ENCODE measurements at places on chromosomes 2 and 18.

DNA sequence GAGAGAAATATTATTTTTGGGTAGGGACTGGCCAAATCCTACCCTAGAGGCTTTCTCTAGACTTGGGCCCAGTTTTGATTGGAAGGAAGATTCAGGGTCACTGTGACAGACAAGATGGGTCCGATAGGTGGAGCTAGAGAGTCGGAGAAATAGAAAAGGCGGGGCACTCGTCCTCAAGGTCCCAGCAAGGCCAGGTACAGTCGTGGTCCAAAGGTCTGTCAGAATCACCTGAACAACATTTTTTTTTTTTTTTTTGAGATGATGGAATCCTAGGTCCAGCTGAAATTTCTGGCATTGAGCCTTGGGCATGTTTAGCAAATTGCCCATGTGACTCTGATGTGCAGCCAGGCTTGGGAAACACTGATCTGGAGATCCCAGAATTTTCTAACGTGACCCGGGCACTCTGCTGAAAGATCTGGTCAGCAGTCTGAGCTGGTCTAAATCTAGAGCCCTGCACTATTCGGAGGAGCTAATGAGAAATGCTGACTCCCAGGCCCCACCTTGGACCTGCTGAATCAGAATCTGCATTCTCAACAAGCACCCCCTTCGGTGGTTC is 23.0 kb upstream of the NTSR2 start:
- peak; percentile 68 for DNase-seq

DNA sequence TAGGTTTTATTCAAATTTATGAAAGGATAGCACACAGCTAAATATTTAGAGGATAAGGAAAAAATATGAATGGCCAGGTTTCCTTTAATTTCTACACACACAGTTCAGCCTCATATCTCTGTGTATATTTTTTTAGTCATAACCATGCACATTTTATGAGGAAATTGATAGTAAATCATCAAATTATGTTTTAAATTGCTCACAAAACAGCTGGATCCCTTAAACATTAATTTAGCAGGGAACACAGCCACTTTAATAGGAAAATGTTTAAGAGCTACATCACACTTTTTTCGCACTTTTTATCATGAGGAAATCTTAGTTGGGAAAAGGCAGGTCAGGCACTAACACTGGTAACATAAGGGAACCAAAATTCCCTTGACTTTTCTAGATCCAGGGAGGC is 65.4 kb downstream of the PDE1A start:
- DNase-seq = no peak

DNA sequence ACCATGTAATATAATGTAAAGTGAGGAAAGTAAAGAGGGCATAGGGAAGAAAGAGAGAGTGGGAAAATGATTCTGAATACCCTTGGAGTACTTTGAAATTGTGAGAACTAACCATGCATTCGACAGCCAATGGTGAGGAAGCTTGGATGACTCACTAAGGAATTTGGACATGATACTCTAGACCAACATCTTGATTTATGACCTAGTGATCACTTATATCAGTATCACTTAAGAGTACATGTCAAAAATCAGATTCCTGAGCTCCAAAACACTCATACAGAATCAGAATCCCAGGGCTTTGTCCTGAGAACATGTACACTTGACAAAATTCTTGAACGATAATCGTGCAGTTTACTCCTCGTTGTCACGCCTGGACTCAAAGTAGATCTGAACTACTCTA is 1899.8 kb upstream of the PIK3C3 start:
- DNase-seq = no peak

DNA sequence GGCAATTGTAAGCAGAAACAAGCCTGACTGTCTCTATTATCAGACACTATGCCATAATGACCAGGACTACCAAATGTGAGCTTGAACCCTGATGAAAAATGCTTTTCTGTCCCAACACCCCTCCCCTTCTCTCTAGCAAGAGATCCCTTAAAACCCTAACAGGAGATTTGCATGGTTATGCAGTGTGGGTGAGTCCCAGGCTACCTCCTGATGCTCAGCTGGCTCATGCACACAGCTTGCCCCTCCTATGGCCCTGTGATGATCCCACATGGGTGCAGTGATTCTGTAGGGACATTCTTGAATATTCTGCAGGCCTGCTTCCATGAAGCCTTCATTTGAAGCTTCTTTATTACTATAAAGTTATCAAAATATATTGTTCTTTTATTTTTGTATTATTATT is 357.4 kb downstream of the AKAIN1 start:
- no peak for DNase-seq

DNA sequence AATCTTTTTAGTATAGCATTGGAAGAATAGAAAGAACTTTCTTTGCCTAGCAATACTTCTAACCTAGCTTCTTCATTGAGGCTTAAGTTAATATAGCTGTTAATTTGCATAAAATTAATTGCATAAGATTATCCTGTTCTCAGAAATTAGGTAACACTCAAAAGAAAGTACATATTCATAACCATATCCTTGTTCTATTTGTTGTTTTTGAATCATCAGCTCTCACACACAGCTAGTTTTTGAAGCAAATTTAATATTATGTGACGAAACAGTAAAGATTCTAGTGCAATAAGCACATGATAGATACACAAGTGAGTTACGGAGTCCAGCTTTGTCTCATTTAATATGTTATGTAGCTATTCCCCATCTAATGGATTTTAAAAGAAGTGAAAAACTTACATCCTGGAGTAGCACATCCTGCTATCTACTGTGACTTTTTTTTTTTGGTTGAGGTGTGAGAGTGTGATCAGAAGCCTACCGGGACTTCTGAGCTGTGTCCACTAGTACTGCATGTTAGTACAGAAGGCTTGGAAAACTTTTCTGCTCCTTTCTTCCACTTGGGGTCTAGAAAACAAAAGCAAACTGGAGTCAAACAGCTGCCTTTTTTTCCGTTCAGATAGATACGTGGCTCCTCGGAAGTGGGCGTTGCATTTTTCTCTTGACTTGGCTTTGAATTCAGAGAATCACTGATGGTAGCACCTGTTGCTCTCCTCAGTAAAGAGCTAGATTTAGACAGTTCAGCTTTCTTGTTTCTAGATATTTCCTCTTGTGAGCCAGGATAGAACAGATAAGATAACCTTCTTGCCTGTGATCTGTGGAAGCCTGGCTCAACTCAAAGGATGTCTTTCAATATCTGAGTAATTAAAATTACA is 27.2 kb downstream of the KDM3A start:
- no peak for DNase-seq

DNA sequence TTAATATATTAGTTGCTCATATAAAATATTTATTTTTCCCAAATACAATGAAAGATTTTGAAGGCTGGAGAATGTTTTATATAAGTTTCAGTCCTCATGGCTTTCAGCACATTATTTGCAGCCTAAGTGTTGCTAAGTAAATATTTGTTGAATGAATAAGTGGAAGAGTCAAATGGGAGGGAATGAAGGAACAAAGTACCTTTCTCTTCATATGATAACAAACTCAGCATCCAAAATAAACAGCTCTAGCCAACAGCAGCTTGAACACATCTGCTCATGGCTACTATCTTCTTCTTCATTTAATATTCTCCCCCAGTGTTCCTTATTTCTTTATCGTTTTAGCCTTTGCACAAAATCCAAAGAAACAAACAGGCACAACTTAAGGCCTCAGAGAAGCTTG is 385.2 kb upstream of the PIK3C3 start:
- no peak for DNase-seq

DNA sequence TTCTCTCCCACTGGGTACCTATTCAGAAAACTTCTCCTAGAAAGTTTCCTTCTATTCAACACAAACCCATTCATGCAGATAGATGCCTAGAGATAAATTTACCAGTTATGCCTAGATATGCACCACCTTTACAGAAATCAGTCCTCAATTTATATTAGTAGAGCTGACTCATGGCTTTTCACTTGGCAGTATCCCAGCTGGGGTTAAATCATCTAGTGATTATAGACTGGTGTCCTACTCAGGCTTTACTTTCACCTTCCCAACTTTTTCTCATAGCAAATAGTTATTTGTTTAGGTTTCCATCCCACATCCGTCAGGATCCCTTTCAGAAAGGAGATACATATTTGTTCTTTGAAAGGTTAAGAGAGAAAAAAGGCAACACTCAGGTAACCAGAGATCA is 124.5 kb downstream of the AQP4 start:
- DNase-seq = no peak

GRCh38 chr2:29520001-29520400 is 401.4 kb downstream of the ALK start:
- no peak for DNase-seq

DNA sequence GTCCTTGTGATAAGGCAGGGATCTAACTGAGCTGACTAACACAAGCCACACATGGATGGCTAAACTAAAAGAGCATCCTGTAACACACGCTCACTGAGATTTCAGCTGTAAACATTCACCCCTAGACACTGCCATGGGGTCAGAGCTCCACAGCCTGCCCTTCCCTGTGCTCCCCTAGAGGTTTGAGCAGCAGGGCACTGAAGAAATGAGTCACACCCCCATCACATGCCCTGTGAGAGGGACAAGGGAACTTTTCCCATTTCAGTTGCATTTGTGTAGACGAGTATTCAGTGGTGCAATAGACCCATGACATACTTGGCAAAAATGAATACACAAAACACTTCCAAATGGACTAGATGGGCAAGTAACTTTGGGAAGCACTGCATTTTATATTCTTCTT is 402.4 kb upstream of the LRRTM1 start:
- DNase-seq = no peak

DNA sequence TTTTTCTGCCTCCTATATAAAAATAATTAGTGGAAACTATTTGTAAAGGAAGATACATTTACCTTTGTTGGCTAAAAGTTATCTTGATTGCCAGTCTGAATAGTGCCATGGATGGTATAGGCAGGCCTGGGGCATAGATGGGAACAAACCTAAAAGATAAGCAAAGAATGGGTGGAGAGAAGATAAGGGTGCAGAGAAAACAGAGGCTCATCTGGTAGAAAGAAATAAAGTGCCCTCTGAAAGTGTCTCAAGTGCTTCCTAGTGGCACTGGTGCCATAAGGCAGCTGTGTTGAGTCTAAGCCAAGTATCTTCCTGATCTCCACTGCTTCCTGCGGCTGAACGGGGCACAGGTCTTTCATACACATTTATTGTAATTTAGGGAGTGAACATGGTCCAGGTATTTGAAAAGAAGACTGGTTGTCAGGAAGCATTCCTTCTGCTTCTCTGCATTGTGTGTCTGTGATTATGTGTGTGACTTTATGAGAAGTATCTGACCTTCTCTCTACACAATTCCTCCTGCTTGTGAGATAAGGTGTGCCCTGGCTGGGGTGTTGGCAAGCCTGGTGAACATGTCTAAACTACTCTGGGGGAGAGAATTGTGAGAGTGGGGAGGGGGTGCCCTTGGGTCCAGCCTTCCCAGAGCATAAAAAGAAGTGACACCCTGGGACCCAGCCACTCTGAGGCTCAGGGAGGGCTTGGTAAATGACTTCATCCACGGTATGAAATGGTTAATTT is 280.5 kb downstream of the CAMKMT start:
- no peak for DNase-seq

DNA sequence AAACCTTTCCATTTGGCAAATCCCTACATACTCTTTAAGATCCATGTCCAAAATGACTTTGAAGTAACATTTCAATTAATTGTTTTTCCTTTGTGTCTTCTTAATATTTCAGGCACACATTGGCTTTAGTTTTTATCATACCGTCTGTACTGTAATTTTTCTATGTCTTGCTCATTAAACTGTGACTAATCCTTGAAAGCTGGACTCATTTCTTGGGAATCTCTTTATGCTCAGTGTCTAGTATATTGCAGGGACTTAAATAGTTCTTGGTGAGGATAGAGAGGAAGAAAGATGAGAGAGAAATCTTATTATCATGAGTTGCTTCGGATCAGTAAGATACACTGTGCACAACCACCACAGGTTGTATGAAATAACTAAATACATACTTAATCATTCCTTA is 448.3 kb upstream of the ST6GAL2 start:
- no peak for DNase-seq

DNA sequence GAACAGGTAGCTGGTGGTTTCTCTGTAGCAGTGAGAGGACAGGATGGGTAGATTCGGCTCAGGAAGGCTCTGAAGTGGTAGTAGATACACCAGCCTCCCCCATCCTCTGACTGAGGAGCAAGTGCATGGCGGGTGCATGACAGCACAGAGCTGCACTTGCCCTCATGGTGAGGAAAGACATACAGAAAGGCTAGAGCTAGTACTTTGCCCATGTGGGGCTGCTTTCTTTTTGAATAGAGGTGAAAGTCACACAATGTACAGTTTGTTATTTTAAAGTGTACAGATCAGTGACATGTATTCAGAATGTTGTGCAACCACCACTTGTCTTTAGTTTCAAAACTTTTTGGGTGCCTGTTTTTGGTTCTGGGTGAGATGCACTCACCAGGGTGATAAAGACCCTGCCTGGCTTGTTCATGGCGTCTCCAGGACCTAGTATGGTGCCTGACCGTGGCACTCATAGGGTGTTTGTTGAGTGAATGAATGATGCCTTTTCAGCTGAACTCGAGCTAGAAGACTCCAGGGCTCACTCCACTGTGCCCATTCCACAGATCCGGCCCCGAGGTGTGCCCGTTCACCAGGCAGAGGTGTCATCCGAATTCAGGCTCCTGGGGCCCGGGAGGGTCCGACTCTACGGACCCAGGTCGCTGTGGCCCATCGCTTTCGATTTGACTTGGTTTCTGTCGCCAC is 421 bp upstream of the VAMP5 start:
- no peak for DNase-seq

DNA sequence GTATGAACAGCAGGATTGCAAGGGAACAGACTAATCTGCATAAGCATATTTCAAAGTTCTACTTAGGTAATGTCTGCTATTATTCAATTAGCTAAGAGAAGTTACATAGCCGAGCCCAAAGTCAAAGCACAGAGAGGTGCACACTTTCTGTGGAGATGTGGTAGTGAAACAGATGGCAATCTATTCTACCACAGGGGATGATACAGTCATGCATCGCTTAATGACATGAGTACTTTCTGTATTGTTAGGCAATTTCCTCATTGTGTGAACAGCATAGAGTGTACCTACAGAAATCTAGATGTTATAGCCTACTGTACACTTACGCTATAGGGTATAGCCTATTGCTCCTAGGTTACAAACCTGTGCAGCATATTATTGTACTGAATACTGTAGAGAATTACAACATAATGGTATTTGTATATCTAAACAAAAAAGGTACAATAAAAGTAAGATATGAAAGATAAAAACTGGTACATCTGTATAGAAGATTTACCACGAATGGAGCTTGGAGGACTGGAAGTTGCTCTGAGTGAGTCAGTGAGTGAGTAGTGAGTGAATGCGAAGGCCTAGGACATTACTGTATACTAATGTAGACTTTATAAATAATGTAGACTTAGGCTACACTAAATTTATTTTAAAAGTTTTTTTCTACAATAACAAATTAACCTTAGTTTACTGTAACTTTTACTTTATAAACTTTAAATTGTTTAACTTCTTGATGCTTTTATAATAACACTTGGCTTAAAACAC is 197.6 kb downstream of the MBD5 start:
- DNase-seq = no peak

GRCh38 chr2:56208380-56208779 is 24.6 kb downstream of the CCDC85A start:
- DNase-seq = no peak

GRCh38 chr2:65710779-65711295 is 278.4 kb upstream of the SPRED2 start:
- no peak for DNase-seq
